Activated CD4-positive, alpha-beta T cell treated with anti-CD3 and anti-CD28 coated beads, Interleukin-2, amount 50 U/mL, for 16 hours (primary cell): ENCODE measurements at places on chromosomes 5 and 9.

DNA sequence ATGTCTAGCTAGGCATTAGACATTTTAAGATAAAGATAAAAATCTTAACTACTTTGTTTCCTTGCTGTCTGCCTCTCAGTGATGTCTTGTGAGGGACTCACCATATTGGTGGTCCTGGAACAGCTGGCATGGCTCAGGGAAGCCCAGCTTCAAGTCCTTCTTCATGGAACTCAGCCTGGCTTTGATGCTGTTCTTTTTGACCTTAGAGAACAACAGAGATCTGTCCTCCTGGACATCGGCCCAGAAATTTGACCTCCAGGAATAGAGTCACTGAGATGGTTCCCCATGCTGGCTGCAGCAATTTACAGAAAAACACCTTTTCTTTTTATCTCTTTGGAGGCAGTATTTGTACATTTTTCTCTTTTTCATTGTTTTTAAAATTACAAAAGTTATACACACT is 235.5 kb upstream of the WWC1 start:
- no peak for DNase-seq

GRCh38 chr9:127912296-127912695 is 4.5 kb downstream of the ST6GALNAC4 start:
- DNase-seq = no peak

- no peak for DNase-seq
Observed at GRCh38 chr5:135813758-135814157, 20.7 kb upstream of the SLC25A48 start.

DNA sequence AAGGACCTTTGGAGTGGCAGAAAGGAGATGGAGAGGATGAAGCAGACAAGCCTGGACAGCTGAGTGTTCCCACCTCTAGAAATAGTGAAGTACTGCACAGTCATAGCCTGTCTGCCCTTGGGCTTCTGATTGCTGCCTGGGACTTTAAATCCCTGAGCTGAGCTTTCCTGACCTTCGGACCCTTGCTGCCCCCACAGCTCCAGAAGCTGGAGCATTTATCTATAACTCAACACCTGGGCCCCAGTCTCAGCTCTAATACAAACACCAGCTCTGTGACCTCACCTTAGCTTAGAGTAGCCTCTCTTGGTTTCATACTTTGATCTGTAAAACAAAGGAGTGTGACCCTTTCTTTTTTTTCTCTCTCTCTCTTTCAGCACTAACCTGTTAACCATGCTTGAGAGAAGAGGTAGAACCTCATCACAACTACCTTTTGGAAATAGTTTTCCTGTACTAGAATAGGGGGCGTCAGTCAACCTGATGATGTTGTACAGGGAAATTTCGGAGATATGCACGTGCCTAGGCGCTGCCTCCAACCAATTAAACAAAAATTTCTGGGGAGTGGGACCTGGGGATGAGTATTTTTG is 25.4 kb upstream of the ELL2 start:
- DNase-seq = no peak

GRCh38 chr9:120583958-120584369 is 4.0 kb upstream of the CDK5RAP2 start:
- peak; percentile 52 for DNase-seq

DNA sequence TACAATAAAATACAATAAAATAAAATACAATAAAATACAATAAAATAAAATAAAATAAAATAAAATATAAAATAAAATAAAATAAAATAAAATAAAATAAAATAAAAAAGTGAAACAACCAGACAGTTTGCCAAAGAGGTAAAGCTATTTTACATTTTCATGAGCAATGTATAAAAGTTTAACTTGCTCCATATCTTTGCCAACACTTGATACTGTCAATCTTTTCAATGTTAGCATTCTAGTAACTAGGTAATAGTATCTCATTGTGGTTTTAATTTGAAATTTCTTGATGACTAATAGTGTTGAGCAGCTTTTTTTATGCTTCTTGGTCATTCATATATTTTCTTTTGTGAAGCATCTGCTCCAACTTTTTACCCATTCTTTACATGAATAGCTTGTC is 17.3 kb downstream of the TTC33 start:
- no peak for DNase-seq

DNA sequence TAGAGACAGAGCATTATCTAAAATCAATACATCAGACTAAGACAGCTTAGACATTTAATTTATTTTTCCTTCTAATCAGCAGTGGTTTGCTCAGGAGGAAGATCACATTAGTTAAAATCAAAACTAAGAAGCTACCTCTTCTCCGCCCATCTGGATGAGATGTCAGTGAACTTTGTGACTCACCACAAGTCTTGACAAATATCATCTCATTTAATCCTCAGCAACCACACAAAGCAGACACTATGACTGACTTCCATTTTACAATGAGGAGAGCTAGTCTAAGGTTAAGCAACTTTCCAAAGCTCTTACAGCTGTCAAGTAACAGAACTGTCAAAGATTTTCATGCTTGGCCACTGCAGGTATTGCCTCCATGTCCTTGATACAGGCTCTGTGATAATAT is 289.5 kb downstream of the DEPDC1B start:
- no peak for DNase-seq

DNA sequence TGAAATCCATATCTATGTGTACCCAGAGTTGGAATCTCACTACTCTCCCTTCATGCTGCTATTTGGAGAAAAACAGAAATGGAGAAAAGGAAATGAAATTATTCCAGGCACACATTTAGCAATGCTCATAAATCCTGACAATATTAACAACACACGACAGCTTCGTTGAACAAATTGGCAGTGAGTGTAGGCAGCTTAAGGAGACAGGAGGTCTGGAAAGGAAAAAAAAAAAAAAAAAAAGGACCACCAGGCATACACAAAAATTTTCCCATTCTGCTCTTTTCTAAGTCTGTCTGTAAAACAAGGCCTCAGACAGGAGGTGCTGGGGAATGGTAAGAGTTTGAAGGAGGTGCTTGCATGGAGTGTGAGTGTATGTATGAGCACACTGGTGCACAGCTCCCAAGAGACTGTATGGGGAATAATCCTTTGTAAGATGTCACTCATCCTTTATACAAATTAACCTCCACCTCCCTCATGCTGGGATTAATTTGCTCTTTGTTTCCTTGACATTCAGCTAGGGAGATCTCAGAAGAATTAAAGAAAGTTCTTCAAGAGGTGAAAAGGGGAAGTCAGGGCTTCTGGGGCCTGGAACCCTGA is 78.9 kb downstream of the ASTN2 start:
- no peak for DNase-seq

DNA sequence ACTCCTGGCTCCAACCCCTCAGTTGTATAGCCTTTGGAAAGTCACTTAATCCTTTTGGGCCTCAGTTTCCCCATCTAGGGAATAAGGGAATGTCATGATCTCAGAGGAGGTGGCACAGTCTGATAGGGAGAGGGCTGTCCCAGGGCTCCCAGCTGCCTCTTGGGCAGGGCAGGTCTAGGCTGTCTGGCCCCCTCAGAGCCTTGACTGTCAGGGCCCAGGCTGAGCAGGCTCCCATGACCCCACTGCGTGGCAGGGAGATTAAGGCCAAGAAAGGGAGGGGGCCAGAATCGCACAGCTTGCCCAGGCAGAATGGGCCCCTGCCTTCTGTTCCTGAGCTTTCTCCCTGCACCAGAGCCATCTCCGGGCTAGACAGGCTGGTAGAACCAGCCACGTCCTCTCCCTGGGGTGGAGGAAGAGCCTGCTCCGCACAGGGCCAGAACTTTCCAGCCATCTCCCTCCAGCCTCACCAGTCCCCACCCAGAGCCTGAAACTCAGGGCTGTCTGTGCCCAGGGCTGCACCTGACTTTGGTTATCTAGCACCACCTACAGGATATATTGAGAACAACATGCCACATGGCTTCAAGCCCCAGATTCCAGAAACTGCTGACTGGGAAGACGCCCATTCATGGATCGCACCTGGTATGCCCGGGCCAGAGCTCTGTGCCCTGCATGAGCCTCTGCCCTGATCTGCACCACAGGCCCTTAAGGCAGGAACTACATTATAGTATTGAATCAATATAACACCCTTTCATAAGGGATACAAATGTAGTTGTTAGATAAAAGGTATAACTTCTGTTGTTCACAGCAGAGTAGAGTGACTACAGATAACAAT is 32.1 kb downstream of the NAIF1 start:
- DNase-seq = peak; percentile 85

GRCh38 chr5:112833971-112834370 is 27.1 kb upstream of the SRP19 start:
- DNase-seq = no peak

GRCh38 chr5:133667217-133667616 is 54.9 kb upstream of the FSTL4 start:
- DNase-seq = no peak

GRCh38 chr9:121562301-121562700 is 62.7 kb upstream of the GGTA1 start:
- no peak for DNase-seq

GRCh38 chr9:119792242-119792641 is 423.0 kb upstream of the BRINP1 start:
- no peak for DNase-seq

- no peak for DNase-seq
Observed at GRCh38 chr5:132369007-132369473, 470 bp upstream of the SLC22A5 start.

DNA sequence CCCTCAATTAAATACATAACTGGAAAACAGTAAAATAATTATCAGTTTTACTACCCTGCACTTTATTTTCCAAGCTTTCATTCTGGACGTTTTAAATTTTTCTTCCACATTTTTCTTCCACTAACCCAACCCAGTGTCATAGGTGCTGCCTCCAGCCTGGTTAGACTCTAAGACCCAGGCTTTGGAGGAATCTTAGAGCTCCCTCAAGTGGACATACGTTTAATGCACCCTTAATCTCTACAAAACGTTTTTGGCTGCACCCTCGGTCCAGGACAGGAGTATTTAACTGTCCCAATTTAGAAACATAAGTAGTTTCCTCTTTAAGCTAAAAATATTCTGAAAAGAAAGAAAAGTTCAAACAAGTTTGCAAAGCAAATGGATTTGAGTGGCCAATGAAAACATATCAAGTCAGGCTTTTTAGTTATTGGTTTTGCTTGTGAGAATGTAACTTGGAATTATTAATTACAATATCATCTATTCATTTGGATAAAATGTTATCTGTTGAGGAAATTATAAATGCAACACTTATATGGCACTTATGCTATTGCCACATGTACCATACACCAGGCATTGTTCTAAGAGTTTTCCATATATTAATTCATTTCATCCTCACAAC is 38.9 kb downstream of the CDH6 start:
- DNase-seq = peak; percentile 24

DNA sequence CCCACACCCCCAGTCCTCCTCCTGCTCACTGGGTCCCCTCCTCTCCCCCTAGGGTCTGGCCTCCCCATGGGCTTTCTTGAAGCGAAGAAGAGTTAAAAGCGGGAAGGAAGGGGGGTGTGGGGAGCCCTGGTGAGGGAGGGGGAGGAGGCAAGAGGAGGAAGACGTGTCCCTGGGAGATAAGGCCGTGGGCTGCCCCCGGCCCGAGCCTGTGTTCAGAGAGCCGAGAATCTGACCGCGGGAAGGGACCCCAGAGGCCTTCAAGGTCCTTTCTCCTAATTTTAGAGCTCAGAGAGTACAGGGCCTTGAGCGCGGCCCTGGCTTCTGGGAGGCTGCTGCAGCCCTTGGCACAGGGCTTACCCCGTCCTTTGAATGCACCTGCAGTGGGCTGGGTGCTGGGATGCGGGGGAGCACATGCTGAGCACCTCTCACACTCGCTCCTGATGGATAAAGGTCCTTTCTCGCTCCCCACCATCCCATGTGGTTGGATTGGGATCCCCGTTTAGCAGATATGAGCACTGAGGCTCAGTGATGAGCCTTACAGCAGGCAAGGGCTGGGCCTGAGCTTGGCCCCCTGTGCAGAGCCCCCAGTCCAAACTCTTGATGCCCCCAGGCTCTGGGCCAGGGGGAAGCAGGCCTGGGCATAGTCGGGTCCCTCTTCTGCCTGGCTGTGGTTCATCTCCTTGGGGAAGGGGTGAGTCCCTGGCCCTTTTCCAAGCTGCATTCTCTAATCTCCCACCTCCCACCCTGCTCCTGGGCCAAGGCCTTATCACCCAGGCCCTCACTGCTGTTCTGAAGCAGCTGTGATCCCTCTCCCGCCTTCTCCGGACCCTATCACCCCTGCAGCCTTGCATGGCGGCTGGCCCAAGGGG is 5.9 kb downstream of the GFI1B start:
- no peak for DNase-seq

DNA sequence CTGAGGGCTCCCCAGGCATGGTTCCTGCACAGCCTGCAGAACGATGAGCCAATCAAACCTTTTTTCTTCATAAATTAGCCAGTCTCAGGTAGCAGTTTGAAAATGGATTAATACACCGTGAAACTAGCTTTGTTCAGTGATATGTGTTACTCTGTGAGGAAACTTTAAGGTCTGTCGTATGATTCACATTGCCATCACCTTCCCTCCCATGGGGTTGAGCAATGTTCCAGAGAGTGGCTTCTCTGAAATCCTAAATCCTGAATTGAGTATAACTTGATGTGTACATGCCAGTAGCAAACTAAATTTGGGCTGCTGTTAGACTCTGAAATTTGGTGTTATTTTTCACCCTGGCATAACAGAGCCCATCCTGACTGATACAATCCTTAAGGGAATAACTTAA is 866.4 kb upstream of the C9orf72 start:
- DNase-seq = no peak

DNA sequence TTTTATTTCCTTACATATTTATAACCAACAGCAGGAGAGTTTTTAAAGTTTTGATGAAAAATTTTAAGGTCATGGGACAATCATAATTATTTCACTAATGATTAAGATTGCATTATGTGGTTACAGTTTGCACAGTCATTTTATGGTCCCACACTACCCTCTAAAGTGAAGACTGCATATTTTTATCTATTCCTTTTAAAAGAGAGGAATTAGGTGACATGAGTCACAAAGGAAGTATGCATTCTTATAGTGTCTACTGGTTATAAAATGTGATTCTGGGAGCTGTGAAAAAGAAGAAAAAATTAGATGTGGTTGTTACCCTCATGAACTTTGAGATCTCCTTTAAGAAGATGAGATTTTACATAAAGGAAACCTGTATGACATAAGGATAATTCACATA is 87.9 kb upstream of the GRIA1 start:
- DNase-seq = no peak

DNA sequence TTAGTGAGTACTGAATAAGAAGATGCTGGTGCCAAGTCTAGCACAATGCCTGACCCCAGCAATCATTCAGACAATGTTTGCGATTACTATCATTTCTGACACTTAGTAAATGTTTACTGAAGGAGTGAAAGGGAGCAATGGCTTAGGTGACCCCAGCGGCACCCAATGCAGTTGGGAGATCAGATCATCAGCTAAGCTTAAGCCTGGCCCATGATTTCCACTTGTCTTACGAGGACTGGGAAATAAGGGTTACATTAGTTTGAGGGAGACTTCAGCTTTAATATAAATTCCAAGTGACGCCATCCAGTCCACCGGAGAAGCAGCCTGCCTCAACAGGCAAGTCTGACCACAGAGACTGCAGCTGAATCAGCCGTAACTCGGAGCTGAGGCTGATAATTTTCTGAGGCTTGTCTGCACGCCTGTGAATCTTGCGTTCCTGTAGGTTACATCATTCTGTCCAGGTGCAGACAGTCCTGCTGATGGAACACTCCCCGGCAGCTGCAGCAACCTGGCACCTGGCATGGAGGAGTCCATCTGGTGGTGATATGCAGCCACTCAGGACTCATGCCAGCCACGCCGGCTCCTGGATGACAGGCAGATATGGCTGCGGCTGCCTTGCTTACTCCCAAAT is 34.9 kb upstream of the FGF1 start:
- no peak for DNase-seq

- no peak for DNase-seq
Observed at GRCh38 chr9:506281-506680, 291.6 kb downstream of the DOCK8 start.
